ENCODE measurements at places on chromosomes 1 and 21.

- DNase-seq: no peak
Observed at GRCh38 chr1:6785318-6785727, at the start of gene CAMTA1. Gene CAMTA1, plus strand, starts transcription at chr1:6785454. Its CDS starts 77 bp downstream, at chr1:6785531.

GRCh38 chr1:90591355-90591969 lies 125.6 kb downstream of the BARHL2 start:
- DNase-seq: no peak

DNA sequence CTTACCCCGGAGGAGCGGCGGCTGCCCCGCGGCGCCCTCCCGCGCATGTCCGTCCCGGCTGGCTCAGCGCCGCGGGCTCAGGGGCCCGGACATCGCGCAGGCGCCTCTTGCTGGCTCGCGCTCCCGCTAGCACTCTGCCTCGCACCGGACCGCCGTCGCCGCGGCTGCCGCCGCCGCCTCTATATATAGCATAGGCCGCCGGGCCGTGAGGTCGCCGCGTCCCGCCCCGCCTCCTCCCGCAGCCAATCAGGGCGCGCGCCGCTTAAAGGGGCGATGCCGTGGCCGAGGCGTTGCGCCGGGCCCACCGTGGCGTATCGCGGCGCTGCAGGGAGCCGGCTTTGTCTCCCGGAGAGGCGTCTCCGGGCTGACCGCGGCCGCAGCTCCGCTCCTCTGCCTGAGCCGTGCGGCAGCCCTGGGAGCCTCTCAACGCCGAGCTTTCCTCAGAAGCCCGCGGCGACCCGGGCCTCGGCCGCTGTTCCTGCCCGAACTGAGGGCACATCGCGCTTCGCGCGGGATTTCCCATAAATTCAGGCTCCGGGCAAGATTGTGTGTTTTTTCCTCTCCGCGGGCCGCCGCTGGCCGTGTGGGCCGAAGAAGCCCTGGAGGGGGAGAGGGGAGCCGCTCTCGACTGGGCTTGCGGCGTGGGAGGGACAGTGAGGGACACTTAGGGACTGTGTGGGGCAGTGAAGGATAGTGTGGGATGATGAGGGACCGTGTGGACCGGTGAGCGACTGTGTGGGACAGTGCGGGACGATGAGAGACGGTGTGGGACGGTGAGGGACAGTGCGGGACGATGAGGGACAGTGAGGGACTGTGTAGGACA lies at the start of gene ERRFI1:
ERRFI1 (minus strand) TSS at position 157 of the 823 bp plus-strand sequence. CDS start 10,690 bp downstream, outside the sequence.
- DNase-seq: peak; percentile 98

DNA sequence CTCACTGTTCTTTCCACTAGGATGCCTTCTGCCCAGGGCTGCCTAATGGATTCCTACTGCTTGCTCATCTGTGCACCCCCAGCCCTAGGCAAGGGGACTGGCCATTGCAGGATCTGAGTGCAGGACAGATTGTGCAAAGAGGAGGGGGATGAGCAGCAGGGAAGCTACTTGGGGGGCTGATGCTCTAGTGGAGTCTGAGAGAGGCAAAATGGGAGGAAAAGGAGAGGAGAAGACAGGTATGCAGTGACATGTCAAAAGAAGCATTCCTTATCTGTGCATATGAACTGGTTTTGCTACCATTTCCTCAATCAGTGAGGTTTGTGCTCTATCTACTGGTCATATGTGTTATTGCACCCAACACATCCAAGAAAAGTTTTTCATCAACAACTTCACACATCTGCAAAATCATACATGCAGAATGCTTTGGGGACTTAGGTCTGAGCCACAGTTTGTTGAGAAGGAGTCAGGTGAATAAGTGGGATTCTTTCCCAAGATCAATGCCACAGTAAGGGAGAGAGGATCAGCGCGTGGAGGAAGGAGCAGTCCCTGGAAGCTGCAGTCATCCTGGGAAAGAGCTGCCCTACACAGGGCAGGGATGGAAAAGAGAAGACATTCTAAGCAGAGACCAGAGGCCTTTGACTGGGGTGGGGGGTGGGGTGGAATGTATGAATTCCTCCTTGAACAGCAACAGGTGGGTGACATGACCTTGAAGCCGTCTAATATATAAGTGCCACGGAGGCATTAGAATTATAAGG lies 14.4 kb downstream of the SLC5A9 start:
- peak; percentile 81 for DNase-seq

DNA sequence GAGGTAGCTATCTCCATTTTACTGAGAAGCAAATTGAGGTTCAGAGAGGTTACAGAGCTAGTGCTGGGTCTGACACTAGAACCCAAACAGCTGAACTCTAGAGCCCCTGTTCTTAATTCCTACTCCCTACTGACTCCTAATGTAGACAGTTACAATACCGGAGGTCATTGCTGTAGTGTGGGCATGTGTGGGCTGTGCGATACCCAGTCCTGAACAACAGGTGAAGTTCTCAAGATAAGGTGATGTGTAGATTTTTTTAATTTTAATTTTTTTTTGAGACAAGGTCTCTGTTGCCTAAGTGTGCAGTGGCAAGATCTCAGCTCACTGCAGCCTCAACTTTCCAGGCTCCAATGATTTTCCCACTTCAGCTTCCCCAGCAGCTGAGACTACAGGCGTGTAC lies 1.6 kb upstream of the RHOC start:
- no peak for DNase-seq

DNA sequence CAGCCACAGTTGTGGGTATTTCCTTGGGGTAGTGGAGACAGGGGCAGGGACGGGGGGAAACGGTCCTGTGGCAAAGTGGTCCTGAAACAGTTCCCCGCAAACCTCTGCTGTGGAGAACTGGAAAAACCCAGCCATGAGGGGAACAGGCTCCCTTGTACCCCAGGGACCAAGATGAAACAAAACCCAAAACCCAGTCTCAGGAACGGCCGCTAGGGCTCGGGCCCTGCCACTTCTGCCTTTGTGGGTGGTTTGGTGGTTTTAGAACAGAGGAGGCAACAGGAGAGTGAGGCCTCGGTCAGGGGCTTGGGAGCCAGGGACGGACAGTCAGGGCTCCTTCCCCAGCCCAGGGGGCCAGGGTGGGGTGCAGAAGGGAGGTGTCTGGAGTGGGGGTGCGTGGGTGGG lies 24.8 kb upstream of the EDN2 start:
- no peak for DNase-seq

DNA sequence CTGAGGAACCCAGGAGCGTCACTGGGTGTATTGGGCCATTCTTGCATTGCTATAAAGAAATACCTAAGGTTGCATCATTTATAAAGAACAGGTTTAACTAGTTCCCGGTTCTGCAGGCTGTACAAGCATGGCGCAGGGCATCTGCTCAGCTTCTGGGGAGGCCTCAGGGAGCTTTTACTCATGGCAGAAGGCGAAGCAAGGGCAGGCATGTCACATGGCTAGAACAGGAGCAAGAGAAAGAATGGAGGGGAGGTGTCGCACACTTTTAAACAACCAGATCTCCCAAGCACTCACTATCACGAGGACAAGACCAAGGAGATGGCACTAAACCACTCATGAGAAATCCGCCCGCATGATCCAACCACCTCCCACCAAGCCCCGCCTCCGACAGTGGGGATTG lies 65.2 kb downstream of the PSMG1 start:
- no peak for DNase-seq

DNA sequence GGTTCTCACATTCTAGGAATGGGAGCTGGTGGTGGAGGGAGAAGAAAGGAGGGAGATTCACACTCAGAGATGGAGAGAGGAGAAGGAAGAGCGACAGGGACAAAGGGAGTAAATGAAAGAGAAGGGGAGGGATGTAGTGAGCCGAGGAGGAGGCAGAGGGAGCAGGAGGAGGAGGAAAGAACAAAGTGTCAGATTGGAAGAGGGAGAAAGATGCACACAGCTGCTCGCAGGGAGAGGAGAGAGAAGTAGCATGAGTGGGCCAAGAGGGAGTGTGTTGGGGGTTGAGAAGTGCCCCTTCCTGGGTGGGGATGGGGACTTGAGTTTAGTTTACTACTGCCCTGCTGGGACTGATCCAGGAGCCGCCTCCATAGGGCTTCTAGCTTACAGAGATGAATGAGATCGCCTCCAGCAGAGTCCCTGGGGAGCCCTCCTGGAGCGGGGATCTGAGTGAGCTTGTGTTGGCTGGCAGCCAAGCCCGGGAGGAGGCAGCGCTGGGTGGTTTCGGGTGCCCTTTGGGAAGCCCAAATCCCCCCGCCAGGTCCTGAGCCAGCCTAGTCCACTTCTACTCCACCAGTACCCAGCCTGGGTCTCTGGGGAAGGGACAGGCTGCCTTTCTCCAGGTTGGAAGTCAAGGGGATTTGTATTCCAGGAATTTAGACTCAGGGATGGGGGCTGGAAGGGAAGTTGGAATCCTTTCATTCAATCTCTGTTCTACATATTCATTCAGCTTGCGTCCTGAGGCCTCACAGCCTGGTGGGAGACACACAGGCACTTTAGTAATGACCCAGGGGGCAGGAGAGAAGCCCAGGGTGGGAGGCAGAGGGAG lies 20.9 kb downstream of the PTPRU start:
- DNase-seq: no peak
